ENCODE measurements at places on chromosomes 13 and 19.

DNA sequence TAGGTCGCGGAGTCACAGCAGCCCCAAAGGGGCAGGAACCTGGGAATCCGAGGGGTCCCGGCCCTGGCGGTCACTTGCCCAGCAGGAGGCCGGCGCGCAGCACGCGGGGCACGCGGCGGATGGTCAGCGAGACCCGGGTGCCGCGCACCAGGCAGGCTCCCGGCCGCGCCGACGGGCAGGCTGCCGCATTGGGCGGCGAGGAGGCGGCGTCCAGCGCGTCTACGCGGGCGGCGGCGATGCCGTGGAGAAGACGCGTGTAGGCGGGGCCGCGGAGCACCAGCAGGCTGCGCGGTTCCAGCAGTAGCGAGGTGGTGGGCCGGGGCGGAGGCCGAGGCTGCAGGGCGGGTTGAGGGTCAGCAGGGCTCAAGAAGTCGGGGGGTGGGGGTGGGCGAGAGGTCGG, 607 bp upstream of the SYNE4 start:
- no peak for DNase-seq

GRCh38 chr13:101785858-101786257, 333.4 kb downstream of the ITGBL1 start:
- peak; percentile 4 for DNase-seq

GRCh38 chr19:19661675-19662251, 1.7 kb downstream of the ATP13A1 start:
- DNase-seq, result no peak

- DNase-seq, result no peak
Measured at GRCh38 chr19:48686088-48686487, 9.7 kb upstream of the FUT2 start.

GRCh38 chr19:43465468-43466120, at the start of gene LYPD3:
TSS of gene LYPD3 (minus strand) at chr19:43465608. CDS start at chr19:43465571, 37 bp downstream.
- no peak for DNase-seq

All from Panc1 (cell line).